ENCODE measurements at places on chromosomes 12 and 14.

DNA sequence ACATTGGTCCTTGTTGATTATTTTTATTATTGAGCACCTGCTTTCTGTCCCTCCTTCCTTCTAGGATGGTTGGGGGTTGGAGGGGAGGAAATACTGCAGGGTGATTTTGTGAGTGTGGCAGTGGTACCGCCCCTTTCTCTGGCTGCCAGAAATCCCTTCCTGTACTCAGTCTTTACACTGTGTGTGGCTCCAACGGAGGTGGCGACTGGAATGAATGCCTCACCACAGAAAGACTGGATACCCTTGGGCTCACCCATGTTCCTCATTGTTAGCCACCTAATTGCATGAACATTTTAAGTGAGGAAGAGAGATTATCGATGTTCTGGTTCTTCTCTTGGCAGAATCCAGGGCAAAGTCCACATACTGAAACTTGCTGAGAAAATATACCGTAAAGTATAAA is 272.0 kb upstream of the E2F7 start:
- DNase-seq, result no peak

DNA sequence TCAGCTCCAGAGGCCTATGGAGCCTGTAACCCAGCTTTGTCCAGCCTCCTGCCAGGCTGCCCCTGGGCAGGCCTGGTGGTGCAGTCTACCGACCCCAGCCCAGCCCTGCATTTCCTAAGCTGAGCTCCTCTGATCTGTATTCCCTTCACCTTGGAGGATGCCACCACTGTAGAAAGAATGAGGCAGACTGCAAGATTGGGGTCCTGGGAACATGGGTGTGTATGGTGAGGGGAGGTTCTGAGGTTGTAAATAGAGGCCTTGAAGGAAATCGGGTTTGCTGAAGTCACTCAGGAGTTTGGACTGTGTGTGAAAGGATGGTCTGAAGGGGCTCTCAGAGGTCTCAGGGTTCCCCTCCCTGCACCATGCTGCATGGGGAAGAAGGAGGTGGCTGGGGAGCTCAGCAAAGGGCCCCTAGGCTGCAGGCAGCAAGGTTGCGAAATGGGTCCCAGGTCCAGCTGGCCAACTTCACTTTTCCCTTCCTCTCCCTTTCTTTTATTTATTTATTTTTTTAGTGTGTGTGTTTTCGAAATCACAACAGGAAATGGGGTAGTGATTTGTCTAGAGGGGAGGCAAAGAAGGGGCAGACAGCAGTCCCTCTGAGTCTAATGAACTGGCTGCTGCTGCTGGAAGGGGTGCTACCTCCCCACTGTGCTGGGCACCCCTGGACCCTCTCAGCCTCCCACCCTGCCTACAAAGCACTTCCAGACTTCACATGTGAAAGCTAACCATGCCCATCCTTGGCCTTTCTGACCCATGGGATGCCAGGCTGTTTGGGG is 1.2 kb upstream of the LRP1-AS start:
- no peak for DNase-seq

DNA sequence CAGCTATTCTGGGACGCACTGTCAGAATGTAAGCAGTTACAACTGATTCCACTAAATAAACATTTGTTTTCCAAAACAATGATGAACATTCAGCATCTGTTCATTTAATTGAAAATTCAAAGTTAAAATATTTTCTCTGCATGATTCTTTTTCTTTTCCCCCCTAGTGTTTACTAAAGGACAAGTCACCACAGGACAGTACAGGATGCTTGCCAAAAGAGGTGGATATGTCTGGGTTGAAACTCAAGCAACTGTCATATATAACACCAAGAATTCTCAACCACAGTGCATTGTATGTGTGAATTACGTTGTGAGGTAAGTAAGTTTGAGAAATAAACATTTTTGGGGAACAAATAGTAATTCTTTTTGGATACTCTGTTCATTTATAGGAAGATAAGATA is 28.2 kb upstream of the SNAPC1 start:
- DNase-seq, result no peak

- DNase-seq, result no peak
Measured at GRCh38 chr14:34436960-34437728, 24.9 kb downstream of the SPTSSA start.

DNA sequence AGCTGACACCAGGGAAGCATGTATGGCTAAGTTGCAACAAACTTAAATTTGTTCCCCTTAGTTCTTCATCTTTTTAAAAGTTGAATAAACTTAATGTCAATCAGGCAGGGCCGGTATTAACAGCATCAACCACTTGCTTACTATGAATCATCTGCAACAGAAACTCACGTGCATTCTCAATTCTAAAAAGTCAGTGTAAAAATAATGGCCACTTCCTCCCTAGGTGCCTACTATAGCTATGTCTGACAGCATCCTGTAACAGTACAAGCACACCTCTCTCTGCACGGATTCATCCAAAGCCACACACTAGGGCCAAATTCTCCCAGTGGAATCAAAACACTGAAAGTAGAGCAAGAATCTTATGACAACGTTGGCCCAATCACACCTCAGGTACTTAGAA is 48.6 kb downstream of the PPP1R36 start:
- no peak for DNase-seq

DNA sequence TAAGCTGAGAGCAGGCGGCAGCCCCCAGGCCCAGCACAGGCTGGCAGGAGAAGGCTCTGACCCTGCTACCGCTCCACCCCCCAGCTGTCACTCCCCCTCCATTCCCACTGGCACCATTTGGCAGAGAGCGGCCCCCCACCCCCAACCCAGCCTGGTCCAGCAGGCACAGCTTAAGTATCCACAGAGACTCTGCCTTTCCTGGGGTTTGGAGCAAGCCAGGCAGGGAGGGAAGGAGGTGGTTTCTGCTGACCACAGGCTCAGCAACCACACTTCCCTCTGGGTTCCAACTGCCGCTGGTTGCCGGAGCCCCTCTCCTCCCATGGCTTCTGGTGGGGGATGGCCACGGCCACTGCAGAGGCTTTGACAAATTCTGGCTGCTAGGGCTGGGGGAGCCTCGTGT is 30.5 kb upstream of the CCND2 start:
- no peak for DNase-seq

DNA sequence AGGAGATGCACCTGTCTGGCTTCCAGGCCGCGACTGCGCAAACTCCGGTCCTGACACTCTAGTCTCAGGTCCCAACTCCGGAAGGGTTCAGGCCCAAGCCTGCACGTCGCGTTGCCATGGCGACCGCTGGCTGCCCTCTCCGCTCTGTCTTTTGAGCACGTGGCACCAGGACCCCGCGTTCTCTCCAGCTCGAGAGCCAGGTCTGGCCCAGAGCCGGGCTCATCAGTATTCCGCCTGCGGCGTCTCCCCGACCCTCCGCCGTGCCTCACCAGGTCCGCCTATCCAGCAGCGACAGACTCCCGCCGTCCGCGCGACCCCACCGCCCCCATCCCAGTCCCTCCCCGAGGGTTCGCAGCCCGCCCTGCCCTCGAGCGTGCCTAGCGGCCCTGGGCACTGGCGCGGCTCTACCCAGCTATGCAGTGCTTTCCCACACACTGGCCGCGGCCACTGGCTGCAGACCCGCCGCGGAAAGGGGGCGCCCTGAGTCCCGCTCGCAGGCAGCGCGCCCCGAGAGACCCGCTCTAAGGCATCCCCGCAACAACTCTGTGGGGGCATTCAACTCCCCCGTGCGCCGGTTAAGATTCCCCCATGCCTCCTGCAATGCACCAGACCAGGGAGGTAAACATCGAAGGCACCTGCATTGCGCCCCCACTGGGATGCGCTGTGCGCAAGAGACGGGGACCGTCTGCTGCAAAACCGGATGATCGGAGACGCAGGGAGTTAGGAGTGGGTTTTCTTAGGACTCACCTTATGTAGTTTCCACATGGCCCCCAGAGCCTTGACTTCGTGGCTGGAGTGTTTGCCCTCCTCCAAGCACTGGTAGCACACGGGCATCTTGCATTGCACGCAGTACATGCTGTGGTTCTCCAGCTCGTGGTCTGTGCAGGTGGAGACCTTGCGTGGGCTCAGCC is 1.3 kb downstream of the TRIM9 start:
- peak; percentile 4 for DNase-seq

DNA sequence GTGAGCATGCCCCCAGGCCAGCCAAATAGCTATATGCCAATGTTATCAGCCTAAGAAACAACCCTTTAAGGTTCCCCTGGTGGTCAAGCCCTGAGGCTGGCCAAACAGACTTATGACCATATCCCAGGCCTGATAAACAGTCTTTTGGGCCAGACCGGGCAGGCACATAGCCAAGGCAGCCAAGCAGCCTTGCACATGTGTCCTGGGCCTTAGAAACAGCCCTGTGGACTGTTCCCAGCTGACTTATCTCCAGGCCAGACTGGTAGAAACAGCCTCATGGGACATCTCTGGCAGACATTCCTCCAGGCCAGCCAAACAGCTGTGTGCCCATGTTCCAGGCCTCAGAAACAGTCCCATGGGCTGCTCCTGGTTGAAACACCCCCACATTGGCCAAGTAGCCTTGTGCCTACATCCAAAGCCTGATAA is 295.0 kb upstream of the MGAT4C start:
- no peak for DNase-seq
